ENCODE measurements at places on chromosomes 3 and 15.

DNA sequence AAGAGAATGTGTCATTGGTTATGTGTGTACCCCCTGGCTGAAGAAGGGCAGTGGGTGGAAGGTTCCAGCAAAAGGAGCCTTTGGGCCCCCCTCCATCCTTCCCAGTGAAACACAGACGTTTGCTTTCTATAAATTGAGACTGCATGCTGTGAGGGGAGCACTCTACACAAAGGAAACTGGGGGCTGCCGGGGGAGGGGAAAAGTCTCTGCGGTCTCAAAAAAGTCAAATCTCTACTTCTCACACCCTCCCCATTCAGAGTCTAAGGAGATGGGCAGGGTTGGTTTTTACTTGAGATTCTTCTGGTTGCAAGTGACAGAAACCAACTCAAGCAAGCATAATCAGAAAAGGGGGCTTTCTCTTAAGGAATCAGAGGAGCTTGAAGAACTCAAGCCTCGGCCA, 50.1 kb upstream of the TLE3 start:
- no peak for DNase-seq

DNA sequence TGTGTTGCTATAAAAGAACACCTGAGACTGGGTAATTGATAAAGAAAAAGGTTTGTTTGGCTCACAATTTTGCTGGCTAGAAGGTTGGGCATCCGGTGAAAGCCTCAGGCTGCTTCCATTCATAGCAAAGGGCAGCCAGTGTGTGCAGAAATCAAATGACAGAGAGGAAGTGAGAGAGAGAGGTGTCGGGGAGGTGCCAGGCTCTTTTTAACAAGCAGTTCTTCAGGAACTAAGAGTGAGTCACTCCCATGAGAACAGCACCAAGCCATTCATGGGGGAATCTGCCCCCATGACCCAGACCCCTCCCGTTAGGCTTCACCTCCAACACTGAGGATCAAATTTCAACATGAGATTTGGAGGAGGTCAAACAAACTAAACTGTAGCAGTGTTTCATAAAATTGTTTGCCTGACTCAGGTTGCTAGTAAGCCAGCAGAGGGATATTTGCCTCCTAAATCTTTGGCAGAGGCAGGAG, 4.5 kb upstream of the PARP15 start:
- no peak for DNase-seq

- no peak for DNase-seq
Measured at GRCh38 chr3:25294169-25294805, 133.8 kb upstream of the RARB start.

DNA sequence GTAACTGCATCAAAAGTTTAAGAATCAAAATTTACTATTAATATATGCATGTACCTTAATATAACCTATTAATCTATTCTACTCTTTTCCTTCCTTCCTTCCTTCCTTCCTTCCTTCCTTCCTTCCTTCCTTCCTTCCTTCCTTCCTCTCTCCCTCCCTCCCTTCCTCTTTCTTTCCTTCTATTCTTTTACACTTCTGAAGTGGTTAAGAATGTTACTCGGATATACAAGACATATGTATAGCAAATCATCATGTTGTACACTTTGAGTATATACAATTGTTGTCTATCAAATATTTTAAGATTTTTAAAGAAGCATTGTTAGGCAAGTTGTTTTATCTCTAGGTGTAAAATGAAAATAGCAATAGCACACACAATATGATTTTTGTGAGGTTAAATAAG, 713.1 kb upstream of the NAALADL2 start:
- no peak for DNase-seq

Data from stimulated activated CD4-positive, alpha-beta T cell treated with anti-CD3 and anti-CD28 coated beads, Interleukin-2, amount 100 ng/mL, for 48 hours (primary cell).